ENCODE measurements at places on chromosomes 3 and 15. TPM values are rescaled to one million over a fixed set of nuclear protein-coding genes. Genes with fewer than 3 reads are reported as not detected.

GRCh38 chr3:99186016-99186415 lies 284.5 kb upstream of the DCBLD2 start:
- DNase-seq: no peak

GRCh38 chr3:11691767-11692531 lies 48.2 kb upstream of the VGLL4 start:
- DNase-seq: no peak

GRCh38 chr15:30923429-30923828 lies 19.7 kb downstream of the FAN1 start:
- DNase-seq: no peak

DNA sequence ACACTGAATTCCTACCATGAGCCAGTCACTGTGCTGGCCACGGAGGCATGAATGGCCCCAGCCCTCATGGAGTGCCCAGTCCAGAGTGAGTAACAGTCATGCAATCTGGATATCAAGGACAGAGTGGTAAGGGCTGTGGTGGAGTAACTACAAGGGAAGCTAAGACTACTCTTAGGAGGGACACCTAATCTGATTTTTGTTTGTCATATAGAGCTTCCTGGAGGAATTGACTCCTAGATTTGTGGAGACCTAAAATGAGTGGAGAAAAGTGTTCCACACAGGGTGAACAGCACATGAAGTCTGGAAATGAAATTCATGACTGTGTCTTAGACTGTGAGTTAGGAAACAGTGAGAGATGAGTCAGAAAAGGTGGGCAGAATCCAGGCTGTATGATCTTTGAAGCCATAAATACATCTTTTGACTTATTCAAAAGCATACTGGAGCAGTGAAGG lies 219.9 kb downstream of the NFKBIZ start:
- no peak for DNase-seq

The AHSG gene
- 237 TPM for total RNA-seq

The CACNA2D2 gene
- total RNA-seq: 0.25 TPM

Measured in Caco-2 (cell line).